ENCODE measurements at places on chromosomes 1 and 21.
A peak's percentile ranks its signal among the peaks of the same experiment; 100 is the strongest.

DNA sequence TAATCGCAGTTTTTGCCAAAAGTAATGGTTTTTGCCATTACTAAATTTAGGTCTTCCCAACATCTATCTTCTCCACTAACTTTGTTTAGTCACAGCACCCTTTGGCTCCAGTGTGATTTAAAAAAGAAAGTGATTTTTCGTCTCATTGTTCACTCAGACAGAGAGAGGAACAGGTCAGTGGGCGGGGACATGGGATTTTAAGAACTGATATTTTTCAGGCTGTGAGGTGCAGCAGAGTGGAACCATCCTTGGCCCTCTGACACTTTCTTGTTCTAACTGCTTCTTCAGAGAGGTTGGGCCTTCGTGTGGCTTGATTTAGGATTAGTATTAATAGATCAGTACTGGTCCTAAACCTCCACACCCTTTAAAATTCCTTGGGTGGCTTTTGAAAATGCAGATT lies 38.8 kb downstream of the CASQ2 start:
- DNase-seq = no peak

GRCh38 chr1:65979136-65980044 lies 186.7 kb downstream of the PDE4B start:
- no peak for DNase-seq

DNA sequence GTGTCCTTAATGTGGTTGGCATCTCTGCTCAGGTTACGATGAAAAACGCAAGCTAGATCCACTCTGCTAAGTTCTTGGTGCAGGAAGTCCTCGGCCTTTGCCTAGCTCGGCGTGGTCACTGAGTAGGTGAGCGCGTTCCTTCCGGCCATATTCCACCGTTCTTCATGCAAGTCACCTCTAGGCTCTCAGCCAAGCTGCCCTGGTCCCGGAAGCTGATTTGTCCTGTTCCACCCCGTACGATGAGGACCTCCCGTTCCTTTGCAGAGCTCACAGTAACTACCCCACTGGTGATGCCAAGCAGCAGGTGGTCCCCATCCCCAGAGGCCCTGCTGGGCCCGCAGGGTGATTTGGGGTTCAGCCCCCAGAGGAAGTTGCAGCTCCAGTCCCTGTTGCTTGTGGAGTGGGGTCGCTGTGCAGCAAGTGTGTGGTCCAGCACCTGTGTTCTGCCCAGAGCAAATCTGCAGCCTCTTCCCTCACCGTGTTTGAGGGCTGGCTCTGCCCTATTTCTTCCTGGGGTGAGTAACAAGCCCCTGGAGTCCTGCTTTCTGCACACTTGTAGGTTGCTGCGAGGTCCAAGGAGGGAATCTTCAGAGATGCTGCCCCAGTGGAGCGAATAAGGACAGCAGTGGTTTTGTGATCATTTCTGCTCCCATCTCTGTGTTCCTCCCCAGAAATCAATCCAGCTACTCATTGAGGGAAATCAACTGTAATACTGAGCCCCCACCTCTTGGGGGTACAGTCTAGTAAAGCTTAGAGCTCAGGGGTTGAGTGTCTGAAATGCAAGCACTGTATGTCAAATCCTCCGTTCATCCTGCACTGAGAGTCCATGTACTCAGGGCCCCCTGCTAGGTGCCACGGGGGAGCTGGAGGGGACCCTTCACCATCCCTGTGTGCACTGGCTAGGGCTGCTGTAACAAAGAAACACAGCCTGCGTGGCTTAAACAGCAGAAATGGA lies 2.3 kb downstream of the UMODL1 start:
- DNase-seq = no peak

DNA sequence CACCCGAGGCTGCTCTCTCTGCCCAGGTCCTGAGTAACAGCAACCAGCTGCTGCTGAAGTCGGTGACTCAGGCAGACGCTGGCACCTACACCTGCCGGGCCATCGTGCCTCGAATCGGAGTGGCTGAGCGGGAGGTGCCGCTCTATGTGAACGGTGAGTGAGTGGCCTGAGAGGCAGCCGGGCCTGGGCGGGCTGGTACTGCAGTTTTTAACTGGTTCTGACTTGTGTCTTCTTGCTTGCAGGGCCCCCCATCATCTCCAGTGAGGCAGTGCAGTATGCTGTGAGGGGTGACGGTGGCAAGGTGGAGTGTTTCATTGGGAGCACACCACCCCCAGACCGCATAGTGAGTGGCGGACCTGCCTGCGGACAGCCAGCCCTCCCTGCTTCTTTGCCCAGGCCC lies 91.2 kb upstream of the CD1D start:
- DNase-seq = no peak

- no peak for DNase-seq
Measured at GRCh38 chr1:150799089-150799488, 9.0 kb downstream of the CTSK start.

DNA sequence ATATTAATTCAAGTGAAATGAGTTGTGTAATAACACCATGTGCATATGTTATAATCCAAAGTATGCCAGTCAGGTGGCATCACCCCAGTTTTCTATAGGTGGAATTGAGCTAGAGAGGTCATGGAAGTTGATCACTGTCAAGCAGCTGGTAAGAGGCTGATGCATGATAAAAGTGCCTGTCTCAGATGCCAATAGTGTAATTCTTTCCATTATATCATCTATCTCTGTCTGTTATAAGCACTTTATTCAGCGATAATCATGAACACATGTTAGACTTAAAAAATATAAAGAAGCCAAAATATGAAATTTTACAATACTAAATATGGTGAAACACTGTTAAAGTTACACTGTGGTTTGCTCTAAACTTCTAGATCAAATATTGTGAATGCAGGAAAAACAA lies 156.6 kb downstream of the DNM3 start:
- DNase-seq = no peak

DNA sequence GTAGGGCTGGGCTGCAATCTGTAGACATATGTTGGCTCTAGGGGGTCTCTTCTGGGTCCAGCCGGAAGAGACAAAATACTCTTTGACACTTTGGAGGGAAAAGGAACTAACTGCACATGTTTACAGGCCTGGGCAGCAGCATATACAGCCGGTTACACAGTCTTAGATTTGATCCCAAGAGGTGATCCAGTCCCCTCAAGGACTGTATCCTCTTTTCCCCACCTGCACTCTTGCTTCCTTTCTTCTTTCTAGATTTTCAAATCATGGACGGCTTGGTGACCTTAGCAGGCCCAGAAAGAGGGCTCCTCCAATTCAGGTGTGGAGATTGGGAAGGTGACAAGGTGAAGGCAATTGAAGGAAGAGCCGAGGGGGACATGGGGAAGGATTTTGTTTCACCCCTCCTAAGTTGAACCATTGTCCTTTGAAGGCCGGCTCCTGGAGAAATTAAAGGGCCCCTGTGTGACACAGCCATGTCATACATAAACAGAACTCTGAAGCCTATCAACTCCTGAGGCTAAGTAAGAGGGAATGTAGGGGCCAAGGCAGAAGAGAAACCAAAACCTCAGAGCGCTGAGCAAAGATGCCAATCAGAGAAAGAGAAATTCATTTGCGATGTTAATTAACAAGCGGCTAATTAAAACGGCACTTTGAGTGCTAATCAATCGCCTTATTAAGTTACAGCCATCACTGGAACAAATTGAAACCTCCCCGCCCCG lies 5.9 kb upstream of the BARHL2 start:
- DNase-seq = no peak

- no peak for DNase-seq
Measured at GRCh38 chr1:30708361-30708728, 15.0 kb downstream of the MATN1 start.

GRCh38 chr1:213779228-213779627 lies 208.5 kb upstream of the PROX1 start:
- no peak for DNase-seq

- no peak for DNase-seq
Measured at GRCh38 chr1:212182171-212182570, 103.0 kb upstream of the PPP2R5A start.

DNA sequence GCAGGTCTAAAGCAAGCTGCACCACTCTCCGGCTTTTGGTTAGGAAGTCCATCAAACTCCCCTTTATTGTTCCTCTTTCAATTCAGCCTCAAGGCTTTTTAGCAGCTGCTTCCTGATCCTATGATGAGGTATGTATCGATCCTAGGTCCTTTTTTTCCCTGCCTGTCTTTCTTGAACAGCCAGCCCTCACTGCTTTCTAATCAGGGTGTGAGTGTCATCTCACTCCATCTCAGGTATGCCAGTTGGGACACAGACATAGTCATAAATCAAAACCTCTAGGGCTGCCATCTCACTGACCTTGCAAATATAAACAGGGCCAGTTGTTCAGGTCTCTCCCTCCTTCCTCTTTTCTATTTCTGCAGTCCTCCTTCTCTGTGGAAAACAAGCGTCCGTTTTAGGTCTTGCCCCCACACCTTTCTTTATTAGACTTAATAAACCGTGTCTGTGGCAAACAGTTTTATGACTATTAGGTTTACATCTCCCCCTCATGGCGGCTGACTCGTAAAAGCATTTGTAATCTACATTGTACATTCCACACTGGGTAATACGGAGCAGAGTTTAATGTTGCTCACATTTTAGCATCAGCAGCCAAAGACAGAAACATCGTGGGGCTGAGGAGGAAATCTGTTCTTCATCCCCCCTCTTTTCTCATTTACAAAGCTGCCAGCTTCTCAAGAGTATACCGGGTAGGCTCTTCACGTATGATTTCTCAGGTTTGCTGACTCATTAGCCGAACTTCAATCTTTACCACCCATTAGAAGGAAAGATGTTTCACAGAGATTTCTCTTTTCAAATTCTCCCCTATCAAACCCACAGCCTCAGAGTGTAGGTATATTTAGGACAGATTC lies 11.6 kb downstream of the STYXL2 start:
- peak; percentile 48 for DNase-seq

- no peak for DNase-seq
Measured at GRCh38 chr1:162422662-162423375, 10.9 kb upstream of the SH2D1B start.

DNA sequence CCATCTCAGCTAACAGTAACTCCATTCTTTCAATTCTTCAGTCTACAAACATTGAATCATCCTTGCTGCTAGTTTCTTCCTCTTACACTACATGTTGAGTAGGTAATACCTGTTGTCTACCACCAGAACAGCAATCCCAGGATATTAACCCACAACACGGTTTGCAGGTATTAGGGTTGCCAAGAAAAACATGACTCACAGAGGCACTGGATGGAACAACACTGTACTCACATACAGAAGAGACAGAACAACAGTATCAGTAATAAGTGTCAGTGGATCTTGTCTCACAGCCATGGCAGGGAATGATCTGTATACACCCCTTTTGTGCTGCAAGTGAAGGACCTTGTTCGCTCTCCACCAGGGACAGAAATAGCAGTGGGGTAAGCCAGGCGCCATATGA lies 212.1 kb downstream of the GPR52 start:
- no peak for DNase-seq

DNA sequence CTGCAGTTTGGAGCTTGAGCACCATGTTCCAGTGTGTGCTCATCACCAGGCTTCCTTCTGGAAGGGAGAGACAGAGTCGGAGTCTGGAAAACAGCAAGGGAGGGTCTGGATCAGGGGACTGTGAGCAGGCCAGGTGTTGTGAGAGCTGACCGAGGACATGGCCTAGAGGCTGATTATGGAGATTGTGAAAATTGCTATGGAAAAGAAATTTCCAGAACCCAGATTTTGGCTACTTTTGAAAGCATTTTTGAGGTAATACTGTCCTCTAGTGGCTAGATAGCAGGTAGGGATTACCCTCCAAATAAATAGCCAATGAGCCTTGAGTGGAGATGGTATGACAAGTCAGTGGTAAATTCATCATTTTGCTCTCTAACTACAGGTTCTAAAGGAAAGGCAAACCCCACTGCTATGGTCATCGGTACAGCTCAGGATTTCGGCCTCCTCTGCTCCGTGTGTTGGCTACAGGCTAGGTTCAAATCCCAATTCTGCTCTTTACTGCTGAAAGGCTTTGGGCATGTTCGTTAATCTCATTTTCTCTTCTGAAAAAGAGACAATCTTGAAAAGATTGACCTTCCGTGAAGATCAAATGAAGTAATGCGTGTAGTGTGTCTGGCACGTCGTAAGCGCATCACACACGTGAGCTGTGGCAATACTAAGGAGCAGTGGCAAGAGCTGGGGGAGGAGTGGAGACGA lies 1.0 kb upstream of the HAO2 start:
- DNase-seq = peak; percentile 21

DNA sequence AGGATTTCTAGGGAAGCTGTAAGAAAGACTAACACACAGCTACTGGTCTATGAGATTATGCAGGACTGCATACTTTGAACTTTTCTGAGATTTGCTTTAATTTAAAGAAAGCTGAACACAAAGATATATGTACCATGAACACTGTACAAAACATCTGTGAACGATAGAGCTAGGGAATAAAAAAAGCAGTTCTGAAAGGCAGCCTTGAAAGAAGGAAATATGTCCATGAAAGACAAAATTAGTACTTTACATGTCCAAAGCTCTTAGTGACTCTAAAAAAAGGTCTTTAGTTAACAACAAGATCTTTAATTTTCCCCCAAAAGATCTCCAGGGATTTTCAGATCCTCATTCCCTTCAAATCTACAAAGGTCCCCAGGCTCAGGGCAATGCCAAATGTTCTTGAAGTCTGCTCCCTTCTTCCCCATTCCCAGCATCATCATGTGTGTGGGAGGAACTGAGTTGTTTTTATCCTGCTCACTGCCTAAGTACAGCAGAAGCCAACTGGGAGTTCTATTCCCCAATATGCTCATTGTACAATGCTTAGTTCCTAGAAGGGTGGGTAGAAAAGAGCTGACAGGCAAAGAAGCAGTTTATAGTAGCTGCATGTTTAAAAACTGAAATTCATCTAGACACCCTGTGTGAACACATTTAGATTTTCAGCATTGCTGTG lies 60.1 kb upstream of the PTCH2 start:
- DNase-seq = no peak

DNA sequence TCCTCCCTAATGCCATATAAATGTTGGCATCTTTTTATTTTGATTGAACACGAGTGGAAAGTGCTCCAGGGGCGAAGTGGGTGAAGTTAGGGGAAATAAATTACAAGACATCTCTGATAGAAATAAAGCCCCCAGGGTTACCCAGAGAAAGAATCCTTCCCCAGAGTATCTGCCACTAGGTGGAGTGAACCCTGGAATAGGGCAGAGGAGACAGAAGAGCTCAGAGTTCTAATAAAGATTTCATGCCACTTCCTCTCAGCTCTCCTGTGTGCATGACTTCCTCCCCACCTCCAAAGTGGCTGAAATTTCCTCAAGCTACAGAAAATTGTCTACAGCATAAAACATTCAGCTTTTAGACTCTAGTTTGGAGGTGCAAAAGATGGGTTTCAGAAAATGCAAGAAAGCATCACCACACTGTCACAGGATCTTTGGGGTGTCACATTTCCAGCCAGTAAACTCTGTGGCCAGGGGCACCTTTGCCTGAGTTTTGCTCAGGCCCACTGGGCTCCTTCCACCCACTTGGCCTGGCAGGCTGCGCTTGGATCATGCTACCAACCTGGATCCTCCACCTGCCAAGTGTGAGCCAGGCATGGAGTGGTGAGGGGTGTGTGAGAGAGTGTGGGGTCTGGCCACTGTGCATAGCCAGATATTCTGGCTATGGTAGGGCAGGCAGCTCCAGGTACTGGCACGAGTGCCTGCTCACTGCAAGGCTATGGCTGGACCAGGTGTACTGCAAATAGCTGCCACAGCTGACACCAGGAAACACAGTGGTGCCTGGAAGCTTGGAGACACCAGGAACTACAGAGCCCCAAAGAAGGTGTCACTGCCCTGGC lies 208.8 kb upstream of the USP25 start:
- no peak for DNase-seq
